ENCODE measurements at places on chromosomes 2 and 18.

- peak; percentile 68 for DNase-seq
These were observed 41.0 kb upstream of the EPC2 start for GRCh38 chr2:148603562-148603920.

DNA sequence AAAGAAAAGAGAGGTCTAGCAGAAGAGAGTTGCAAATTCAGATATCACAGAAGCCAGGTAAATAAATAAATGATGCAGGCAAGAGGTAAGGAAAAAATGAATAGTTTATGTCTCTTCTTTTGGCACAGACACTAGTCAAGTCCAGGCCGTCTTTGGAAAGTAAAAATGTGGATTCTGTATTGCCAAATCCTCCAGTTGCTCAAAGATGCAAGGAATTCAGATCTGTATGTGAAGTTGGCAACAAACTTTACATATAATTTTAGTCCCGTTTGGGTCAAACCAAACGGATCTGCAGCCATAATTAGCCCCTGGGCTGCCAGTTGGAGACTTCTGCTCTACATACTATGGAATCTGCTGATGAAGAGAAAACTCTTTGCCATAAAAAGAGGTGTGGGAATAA lies 200.5 kb upstream of the RND3 start:
- no peak for DNase-seq

- DNase-seq: no peak
These were observed 100.2 kb upstream of the MYCN start for GRCh38 chr2:15840148-15840547.

- DNase-seq: no peak
These were observed 116.9 kb upstream of the FANCL start for GRCh38 chr2:58358026-58358425.

DNA sequence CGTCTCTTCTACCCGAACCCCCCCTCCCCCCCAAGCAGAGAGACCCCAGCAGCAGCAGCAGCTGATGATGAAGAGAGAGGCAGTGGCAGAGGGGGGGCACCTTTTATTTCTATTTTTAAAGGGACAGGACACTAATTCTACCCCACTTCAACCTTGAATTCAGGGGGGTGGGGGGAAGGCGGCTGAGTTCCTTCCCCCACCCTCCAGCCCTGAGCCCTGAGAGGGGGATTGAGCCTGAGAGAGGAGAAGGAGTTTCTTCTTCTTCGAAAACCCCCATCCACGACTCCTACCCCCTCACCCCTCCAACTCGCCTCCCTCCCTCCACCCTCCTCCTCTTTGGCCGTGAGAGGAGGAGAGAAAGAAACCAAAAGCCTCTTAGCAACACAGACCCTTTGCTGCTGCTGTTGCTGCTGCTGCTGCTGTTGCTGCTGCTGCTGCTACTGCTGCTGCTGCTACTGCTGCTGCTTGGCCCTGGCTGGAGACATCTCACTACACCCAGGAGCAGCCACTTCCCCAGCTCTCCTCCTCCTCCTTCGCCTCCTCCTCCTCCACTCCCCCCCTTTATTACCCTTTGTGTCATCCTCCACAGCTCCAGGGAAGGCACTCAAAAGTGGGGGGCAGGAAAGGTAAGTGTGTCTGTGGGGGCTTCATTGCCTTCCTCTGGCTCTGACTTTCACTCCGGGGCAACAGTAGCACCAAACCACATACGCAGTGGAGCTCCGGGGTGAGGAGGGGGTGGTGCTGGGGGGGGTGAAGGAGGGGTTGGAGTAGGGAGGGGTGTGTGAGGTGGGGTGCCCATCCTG lies at the start of gene MBD5:
MBD5 (plus strand) TSS at position 33 of the 803 bp plus-strand sequence.
- no peak for DNase-seq

DNA sequence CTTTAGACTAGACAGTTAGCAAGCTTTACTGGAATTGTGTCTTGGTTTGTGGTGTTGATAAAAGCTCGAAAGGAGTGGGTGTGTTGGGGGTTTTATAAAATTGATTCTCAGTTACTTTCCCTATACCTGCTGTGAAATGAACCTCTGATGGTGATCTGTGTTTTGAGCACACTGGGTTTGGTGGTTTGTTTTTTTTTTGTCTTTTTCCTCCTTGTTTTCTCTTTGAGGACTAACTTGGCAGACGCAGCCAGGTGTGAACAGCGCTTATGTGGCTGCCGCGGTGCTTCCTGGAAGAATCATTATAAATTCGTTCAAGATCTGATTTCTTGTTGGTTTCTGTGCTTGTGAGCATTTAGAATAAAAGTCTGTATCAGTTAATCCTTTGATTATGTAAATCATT lies 28.5 kb downstream of the GRHL1 start:
- no peak for DNase-seq

All from GM12864 (cell line).